ENCODE measurements at places on chromosomes 3 and 15. TPM values are rescaled to one million over a fixed set of nuclear protein-coding genes. Genes with fewer than 3 reads are reported as not detected.

TMEM158 gene
- total RNA-seq = 3.5 TPM

NANOGP8 gene
- 0.44 TPM for total RNA-seq

KNG1 gene
- total RNA-seq = not detected

STRA6 gene
- total RNA-seq = 1.5 TPM

CA12 gene
- 138 TPM for total RNA-seq

GOLGA8K gene
- not detected for total RNA-seq

CFAP92 gene
- total RNA-seq = 0.80 TPM

MYRIP gene
- total RNA-seq = 1.2 TPM

PSTPIP1 gene
- total RNA-seq = 1.3 TPM
